ENCODE measurements at places on chromosomes 5 and 9. TPM values are rescaled to one million over a fixed set of nuclear protein-coding genes. Genes with fewer than 3 reads are reported as not detected.
A peak's percentile ranks its signal among the peaks of the same experiment; 100 is the strongest.

PCDHGC4 gene
- not detected for polyA plus RNA-seq

DNA sequence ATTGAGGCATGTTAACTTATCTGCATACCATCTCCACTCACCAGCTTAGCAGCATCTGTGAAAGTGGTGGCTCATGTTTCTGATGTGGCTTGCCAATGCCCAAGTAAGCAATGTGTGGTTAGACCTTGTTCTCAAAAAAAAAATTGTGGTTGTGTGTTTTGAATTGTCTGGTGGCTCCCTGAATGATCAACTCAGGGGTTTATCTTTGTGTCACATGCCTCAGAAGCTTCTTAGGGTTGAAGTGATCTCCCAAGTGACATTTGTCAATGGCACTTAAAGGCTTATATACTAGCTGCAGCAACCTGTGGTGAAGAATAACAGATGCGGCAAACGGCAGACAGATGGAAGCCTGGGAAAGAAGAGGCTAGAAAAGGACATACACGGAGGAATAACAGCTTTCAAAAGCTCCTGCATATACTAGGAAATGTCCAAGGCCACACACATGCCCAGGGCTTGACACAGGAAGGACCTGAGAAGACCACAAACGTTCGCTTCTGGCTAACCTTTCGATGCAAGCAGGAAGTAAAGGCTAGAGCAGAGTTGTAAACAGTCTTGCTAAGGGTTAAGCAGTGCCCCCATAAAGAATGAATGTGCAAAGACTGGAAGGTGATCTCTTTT, 42.2 kb upstream of the FSD1L start:
- no peaks in the 10 kb centered on the region for H3K27me3 ChIP-seq
- no peaks in the 10 kb centered on the region for H3K4me1 ChIP-seq
- no peak overlapping the region for H3K27ac ChIP-seq

IQGAP2 gene
- polyA plus RNA-seq = 7.8 TPM

PCDHB5 gene
- not detected for polyA plus RNA-seq

OR13C4 gene
- not detected for polyA plus RNA-seq

GRCh38 chr5:113166261-113166660, 189.7 kb downstream of the DCP2 start:
- no peak overlapping the region for H3K27ac ChIP-seq
- H3K4me3 ChIP-seq = no peak overlapping the region
- no peaks in the 10 kb centered on the region for H3K4me1 ChIP-seq
- no peak for DNase-seq
- no peaks in the 10 kb centered on the region for H3K36me3 ChIP-seq
- H3K27me3 ChIP-seq = peaks cover 16% of the 10 kb centered on the region

GRCh38 chr9:106862821-106863720, at the start of gene ZNF462:
ZNF462 (plus strand) TSS chr9:106863166; CDS start chr9:106923384, 60,218 bp downstream.
- peaks cover 33% of the 10 kb centered on the region for H3K4me1 ChIP-seq
- H3K27ac ChIP-seq = no peak within 1 kb of the TSS
- peaks cover 77% of the 10 kb centered on the region for H3K27me3 ChIP-seq

DNA sequence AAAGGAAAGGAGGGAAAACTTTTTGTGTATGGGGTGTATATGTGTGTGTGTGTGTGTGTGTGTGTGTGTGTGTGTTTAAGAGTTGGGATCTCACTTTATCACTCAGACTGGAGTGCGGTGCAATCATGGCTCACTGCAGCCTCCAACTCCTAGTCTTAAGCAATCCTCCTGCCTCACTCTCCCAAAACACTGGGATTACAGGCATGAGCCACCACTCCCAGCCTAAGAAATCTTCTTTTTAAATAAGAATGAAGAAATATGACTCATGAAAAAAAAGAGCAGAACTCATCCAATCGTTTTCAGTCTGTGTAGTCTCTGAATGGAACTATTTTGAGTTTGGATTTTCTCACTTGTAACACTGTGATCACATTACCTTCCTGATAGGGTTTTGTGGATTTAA, 601.5 kb downstream of the ACTL7B start:
- no peak for DNase-seq
- H3K4me1 ChIP-seq = no peaks in the 10 kb centered on the region
- H3K36me3 ChIP-seq = no peaks in the 10 kb centered on the region
- H3K27ac ChIP-seq = no peak overlapping the region
- H3K4me3 ChIP-seq = no peak overlapping the region

DNA sequence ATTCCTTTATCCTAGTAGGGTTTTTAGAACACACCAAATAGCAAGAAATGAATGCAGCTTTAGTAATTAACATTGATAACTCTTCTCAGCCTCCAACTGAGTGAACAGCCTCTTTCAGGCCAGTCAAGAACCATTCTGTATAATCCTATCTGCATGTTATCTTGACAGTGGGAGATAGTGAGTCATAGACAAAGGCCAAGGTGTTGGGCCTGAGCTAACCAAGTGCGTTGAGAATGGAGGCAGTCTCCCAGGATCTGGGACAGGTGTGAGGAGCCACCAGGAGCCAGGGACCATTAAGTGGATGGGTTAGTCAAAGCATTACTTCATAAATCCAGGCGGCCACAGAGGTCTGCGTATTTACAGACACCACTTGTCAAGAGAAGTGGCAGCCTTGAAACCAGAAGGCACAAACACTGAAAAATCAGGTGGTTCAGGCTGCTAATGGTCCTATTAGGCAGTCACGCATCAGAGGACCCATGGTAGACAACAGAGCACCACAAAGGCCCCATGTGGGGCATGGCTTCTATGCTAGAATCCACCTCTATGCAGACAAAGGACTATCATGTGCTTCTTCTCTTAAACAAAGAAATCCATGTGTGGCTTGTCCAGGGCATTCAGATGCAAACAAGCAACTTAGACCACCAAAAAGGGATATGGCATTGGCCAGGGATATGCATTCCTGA, 409.7 kb upstream of the PIK3R1 start:
- no peaks in the 10 kb centered on the region for H3K36me3 ChIP-seq
- no peak overlapping the region for H3K4me3 ChIP-seq
- DNase-seq = no peak
- no peak overlapping the region for H3K27ac ChIP-seq

GRCh38 chr9:114282926-114283325, 40.0 kb upstream of the ORM1 start:
- H3K4me3 ChIP-seq = no peak overlapping the region
- no peaks in the 10 kb centered on the region for H3K36me3 ChIP-seq
- no peak for DNase-seq
- H3K27me3 ChIP-seq = peaks cover 5% of the 10 kb centered on the region
- no peak overlapping the region for H3K27ac ChIP-seq
- H3K4me1 ChIP-seq = no peaks in the 10 kb centered on the region

GRIN3A gene
- 0.03 TPM for polyA plus RNA-seq

FAM78A gene
- 8.7 TPM for polyA plus RNA-seq

SPATA31D4 gene
- not detected for polyA plus RNA-seq

GRCh38 chr5:66642538-66642937, 46.3 kb downstream of the MAST4 start:
- no peaks in the 10 kb centered on the region for H3K4me1 ChIP-seq
- H3K36me3 ChIP-seq = no peaks in the 10 kb centered on the region
- no peaks in the 10 kb centered on the region for H3K27me3 ChIP-seq
- H3K27ac ChIP-seq = no peak overlapping the region

- no peaks in the 10 kb centered on the region for H3K27me3 ChIP-seq
- H3K36me3 ChIP-seq = peaks cover 7% of the 10 kb centered on the region
- H3K27ac ChIP-seq = peak overlapping the region; percentile 54
- peaks cover 73% of the 10 kb centered on the region for H3K4me1 ChIP-seq
These were observed 18.3 kb downstream of the MARCHF3 start for GRCh38 chr5:127011961-127012644.

- no peaks in the 10 kb centered on the region for H3K36me3 ChIP-seq
- H3K27ac ChIP-seq = no peak overlapping the region
- no peak overlapping the region for H3K4me3 ChIP-seq
These were observed 52.9 kb downstream of the GDNF start for GRCh38 chr5:37786862-37787519.

NMUR2 gene
- polyA plus RNA-seq = not detected

- H3K27ac ChIP-seq = peak overlapping the region; percentile 100
- no peaks in the 10 kb centered on the region for H3K36me3 ChIP-seq
- no peaks in the 10 kb centered on the region for H3K27me3 ChIP-seq
These were observed 424 bp downstream of the HNRNPA0 start for GRCh38 chr5:137753691-137754187.

GRCh38 chr5:168596927-168597326, 17.8 kb upstream of the PANK3 start:
- H3K27ac ChIP-seq = no peak overlapping the region
- H3K27me3 ChIP-seq = peaks cover 55% of the 10 kb centered on the region
- peaks cover 8% of the 10 kb centered on the region for H3K36me3 ChIP-seq
- no peak for DNase-seq
- H3K4me1 ChIP-seq = no peaks in the 10 kb centered on the region
- H3K4me3 ChIP-seq = no peak overlapping the region

TAF11L5 gene
- polyA plus RNA-seq = not detected

DNA sequence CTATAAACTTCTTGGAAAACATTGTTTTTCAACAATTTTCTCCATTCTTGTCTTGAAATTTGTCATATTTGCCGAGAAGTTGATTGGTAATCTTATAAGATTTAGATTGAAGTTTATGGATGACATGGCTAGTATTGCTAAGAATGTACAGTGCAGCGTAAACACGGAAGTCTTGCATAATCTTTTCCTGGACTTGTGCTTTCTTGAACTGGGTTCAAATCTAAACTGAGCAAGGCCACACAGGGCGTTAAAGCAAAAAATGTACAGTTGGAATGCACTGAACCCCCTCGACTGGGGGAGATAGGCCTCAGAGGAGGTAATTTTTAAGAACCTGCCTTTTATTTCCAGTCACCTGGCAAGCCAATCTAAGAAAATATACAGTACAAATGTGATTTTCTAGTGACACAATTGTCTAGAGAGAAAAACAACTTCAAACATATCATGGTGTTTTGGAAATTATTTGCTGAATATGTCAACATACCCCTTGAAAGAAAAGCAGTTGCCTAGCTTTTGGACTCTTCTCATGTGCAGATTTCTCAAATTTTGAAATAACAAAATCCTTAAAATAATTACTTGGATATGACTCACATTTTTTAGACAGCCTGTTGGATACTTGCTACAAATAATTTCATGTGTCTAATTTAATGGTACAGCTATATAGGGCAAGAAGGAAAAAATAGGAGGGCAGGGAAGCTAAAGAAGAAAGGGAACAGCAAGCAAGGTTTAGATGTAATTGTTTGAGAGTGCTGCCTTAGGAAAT, 18.5 kb upstream of the GAS1 start:
- H3K27ac ChIP-seq = peak overlapping the region; percentile 9
- DNase-seq = no peak
- no peaks in the 10 kb centered on the region for H3K36me3 ChIP-seq
- H3K4me1 ChIP-seq = no peaks in the 10 kb centered on the region

ACSL6 gene
- not detected for polyA plus RNA-seq

DNA sequence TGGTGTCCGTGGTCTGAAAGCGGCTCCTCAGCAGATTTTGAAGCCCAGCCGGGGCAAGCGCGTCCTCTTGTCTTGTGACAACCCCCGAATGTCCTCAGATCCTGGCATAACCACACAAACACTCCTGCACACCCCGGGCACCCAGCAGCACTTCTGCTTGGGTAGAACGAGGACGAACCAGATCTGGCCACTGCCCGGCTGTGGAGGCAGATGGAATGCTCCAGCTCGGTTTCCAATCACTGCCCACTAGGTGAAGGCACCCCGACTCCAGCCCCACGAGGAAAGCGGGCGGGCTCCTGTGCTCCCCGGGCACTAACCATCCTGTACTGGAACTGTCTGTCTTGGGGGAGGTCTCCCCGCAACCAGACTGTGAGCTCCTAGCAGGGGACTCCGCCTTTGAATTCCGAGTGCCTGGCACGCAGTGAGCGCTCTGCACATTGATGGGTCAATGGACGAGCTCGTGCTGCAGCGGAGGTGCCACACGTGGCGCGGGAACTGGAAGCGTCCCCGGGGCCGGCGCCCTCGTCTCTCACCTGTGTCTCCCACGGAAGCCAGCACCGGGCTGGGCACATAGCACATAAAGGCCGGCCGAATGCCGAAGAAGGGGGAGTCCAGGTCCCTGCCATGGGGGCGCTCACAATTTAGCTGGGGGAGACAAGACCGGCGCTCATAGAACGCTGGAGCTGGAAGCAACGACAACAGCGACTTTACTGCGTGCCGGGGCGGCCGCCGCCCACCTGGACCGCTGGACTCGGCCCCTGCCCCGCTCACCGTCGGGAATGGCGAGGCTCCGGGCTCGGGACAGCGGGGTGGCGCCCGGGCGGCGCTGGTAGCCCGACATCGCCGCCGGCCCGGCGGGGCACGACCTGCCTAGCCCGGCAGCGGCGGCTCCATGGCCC, 608 bp downstream of the ENTR1 start:
- H3K27me3 ChIP-seq = no peaks in the 10 kb centered on the region
- H3K4me1 ChIP-seq = peaks cover 36% of the 10 kb centered on the region
- peaks cover 8% of the 10 kb centered on the region for H3K36me3 ChIP-seq
- peak overlapping the region; percentile 38 for H3K27ac ChIP-seq
- peak; percentile 28 for DNase-seq
- H3K4me3 ChIP-seq = peak overlapping the region; percentile 91

GRCh38 chr5:10695055-10695649, 65.9 kb downstream of the DAP start:
- peaks cover 23% of the 10 kb centered on the region for H3K4me1 ChIP-seq
- H3K27me3 ChIP-seq = no peaks in the 10 kb centered on the region
- H3K4me3 ChIP-seq = no peak overlapping the region
- peaks cover 5% of the 10 kb centered on the region for H3K36me3 ChIP-seq
- H3K27ac ChIP-seq = no peak overlapping the region

DNA sequence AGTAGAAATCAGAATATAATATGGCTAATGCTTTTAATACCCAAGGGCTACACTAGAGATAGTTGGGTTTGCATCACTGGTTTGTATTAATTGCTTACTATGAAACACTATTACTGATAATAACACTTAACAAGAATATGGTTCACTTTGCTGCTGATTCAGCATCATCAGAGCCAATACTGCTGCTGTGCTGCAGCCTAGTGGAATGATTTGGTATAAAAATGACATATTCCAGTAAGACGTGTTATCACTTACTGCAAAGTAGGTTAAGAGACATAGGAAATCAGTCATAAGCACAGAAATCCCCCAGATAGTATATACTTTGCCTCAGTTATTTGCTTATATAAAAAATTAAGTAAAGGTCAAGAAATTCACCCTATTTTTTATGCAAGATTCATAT, 2.8 kb downstream of the CDH10 start:
- H3K4me1 ChIP-seq = no peaks in the 10 kb centered on the region
- no peak overlapping the region for H3K4me3 ChIP-seq
- H3K27ac ChIP-seq = no peak overlapping the region
- H3K36me3 ChIP-seq = no peaks in the 10 kb centered on the region
- no peaks in the 10 kb centered on the region for H3K27me3 ChIP-seq

DDX4 gene
- not detected for polyA plus RNA-seq

PCDHB11 gene
- not detected for polyA plus RNA-seq

- H3K36me3 ChIP-seq = no peaks in the 10 kb centered on the region
- no peak overlapping the region for H3K4me3 ChIP-seq
- H3K27ac ChIP-seq = no peak overlapping the region
- H3K4me1 ChIP-seq = no peaks in the 10 kb centered on the region
- DNase-seq = no peak
These were observed 5.6 kb upstream of the ABLIM3 start for GRCh38 chr5:149135536-149136201.

- H3K27ac ChIP-seq = peak overlapping the region; percentile 88
- H3K4me3 ChIP-seq = peak overlapping the region; percentile 3
- DNase-seq = no peak
- peaks cover 70% of the 10 kb centered on the region for H3K4me1 ChIP-seq
- no peaks in the 10 kb centered on the region for H3K27me3 ChIP-seq
These were observed 81.9 kb downstream of the RAPGEF1 start for GRCh38 chr9:131657940-131658339.

GRCh38 chr9:124278054-124278540, 20.3 kb downstream of the NEK6 start:
- H3K36me3 ChIP-seq = no peaks in the 10 kb centered on the region
- DNase-seq = no peak
- H3K27me3 ChIP-seq = no peaks in the 10 kb centered on the region
- H3K4me1 ChIP-seq = peaks cover 71% of the 10 kb centered on the region
- H3K4me3 ChIP-seq = no peak overlapping the region
- H3K27ac ChIP-seq = no peak overlapping the region

GRCh38 chr9:135085830-135086546, 1.5 kb upstream of the OLFM1 start:
- no peak for DNase-seq
- peak overlapping the region; percentile 55 for H3K4me3 ChIP-seq
- H3K27ac ChIP-seq = no peak overlapping the region
